ENCODE measurements at places on chromosomes 2 and 18.

- DNase-seq = no peak
Observed at GRCh38 chr2:17719562-17720371, 33.8 kb downstream of the SMC6 start.

DNA sequence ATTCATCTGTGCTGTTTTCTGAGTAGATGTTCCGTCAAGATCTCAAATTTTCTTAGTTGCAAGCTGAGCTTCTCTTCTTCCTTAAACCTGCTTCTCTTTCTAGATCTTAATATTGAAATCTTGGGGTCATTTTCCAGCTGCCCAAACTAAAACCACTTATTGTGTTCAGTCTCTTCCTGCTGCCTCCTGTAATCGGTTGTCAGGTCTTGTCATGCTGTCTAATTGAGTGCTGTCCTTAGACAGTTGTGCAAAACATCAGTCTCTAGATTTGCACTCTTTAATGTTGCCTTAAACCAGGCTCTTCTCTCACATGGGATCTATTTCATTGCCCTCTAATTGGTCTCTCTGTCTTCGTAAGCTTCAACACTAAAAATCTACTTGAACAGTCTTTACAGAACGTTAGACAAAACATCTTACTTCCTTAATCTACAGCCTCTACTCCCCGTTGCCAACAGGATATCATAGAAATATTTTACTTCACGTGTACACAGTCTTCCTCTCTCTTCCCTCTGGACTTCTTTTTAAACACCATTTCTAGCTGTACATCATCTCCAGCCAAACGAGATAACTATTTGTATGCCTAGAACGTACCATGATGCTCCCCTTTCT is 34.9 kb downstream of the GPD2 start:
- no peak for DNase-seq

GRCh38 chr2:15069149-15069548 is 436.6 kb downstream of the LRATD1 start:
- DNase-seq = no peak

GRCh38 chr2:212956665-212957607 is 194.5 kb downstream of the IKZF2 start:
- DNase-seq = no peak

DNA sequence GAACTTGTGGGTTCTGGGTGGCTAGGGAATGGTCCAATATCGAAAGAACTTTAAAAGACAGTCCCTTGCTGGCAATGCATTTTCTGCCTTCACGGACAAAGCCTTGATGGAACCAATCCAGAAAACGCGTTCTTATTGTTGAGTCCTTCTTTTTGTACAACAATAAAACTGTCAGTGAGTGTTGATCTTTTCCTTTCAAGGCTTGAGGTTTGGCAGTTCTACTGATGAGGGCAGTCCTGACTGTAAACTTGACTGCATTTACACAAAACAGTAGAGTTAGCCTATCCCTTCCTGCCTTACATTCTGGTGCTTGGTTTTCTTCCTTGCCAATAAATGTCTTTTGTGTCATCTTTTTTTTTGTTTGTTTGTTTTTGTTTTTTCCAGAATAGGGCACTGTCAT is 2.5 kb upstream of the UGT1A7 start:
- no peak for DNase-seq

DNA sequence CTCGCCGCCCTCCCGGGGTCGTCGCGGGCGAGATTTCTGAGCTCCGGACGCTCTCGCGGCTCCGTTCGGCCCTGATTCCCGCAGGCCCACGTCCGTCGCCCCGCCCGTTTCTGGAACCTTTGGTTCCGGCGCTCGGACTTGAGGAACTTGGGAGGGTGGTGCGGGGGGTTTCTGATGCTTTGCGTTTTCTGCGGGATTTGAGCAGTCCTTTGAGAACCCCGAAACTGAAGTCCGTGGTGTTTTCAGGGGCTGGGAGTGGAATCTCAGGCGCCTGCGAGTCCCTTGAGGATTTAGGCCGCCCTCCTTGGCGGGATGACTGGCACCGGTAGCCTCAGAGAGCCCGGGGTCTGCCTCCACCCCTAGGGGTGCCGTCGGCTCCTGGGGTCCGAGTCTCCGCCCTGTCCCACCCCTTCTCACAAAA is 336 bp downstream of the THNSL2 start:
- no peak for DNase-seq

DNA sequence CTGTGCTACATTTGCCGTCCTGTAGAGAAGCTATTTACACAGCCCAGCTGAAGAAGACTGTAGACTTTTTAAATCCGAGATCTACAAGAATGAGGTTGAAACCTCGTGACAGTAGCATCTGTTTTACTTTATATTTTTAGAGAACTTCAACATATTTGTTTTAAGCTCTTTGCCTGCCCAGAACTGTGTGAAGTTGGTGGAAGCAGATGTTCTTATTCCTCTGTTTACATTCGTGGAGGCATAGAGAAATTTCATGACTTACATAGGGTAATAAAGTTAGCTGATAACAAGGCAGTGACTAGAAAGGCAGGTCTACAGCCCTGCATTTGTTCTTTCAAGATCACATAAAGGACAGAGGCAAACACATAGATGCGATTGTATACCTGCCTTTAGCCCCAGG is 47.0 kb upstream of the MAP3K20 start:
- DNase-seq = no peak

DNA sequence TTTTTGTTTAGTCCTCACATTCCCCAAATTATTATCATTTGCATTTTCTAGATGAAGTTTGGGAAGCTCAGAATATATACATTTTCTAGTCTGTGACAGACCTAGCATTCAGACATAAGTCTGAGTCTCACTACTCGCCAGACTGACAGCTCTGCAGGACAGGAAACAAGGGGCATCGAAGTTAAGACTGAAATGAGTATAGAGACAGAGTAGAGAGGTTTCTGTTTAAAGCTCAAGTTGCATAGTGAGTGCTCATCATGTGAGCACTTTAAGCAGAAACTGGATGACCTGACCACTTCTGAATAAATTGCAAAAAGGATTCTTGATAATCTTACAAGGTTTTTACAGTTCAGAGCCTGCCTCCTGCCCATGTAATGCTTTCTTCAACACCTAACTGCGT is 1.1 kb downstream of the HADHB start:
- no peak for DNase-seq

DNA sequence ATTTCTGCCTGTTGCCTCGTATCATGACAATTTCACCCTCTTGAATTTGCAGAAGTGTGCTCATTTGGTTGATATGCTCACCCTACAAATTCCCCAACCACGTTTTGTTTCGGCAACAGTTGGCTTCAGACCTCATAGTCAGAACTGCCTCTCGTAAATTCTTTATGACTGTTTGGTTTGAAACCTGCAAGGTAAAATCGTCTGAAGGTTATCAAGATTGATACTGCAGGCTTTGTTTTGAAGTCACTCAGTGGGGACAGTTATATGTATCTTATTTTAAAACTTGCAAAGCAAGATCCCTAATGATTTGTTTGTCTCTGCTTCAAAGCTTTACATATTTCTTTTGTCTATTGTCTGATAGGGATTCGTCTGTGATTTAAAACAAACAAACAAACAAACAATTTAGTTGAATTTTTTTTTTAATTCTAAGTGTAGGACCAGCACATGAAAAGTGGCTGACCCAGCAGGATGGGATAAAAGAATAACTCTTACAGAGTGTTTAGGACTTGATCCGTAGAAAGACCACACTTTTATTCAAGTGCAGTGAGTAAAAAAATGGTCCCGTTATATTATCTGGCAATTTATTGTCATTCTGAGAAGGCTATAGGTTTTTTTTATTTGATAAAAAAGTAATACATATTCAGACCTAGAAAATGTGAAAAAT is 45.7 kb upstream of the MYCN start:
- DNase-seq = no peak

- no peak for DNase-seq
Observed at GRCh38 chr2:237995036-237995435, 28.2 kb downstream of the UBE2F start.

- DNase-seq = no peak
Observed at GRCh38 chr2:69936906-69937305, 22.0 kb downstream of the MXD1 start.

DNA sequence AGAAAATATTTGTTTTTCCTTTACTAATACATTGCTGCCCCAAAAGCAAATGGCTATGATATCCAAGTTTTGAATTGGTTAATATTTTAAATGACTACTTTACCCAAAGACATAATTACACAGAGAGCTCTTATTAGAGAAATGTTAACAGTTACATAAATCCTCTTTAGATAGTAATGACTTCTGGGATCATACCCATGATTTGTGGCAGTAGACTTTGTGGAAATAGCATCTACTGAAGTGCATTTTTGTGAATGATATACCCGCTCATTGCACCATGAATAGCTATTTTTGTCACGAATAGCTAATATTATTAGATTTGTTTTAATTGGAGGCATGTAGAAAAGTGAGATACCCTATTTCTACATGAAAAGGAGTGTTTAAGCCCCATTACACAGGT is 15.8 kb downstream of the NYAP2 start:
- DNase-seq = no peak

DNA sequence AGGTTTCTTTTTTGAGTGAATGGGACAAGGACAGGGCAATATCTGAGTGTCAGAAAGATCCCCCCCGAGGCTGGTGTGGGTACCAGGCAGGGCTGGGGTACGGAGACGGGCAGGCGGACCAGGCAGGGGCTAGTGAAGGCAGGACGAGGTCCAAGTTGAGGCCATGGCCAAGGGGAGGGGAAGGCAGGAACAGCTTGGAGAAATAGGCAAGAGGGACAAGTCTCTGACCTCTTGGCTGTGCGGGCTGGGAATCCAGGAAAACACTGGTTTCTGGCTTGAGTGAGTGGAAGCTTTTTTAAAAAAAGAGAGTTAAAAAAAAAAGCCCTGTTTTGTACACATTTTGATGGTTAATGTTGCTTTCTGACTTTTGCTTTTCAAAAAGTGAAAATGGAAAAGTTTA is 30.3 kb downstream of the ASAP2 start:
- DNase-seq = no peak

DNA sequence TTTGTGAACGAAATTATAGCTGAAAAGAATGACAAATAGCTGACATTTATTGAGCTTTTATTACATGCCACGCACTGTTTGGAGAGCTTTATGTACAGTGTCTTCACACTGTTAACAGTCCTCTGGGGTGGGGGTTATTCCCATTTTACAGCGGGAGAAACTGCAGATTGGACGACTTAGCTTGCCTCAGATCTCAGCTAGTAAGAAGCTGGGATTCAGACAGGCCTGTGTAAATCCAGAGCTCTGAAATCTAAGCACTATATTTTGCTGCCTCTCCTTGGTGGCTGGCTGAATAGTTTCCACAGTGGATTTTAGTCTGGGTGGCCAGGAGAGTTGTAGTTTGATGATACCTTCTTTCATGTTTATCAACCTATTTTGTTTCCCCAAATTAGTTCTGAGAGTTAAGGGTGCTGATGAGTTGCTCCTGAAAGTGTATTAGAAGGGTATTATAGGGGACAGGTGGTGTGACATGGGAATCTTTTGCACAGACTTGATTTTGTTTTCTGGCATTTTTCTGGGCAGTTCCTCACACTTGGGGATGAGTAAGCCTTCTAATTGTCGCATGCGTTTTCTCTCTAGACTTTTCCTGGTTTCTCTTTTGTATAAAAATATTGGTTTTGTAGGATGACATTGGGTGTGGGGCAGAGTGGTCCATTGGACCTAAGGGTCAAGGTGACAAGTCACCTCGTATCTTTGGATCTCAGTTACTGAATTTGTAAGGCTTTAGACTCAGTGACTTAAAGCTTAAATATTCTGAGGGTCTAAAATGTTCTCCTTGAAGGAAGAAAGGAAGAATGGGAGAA is 1.5 kb downstream of the ACSL3 start:
- no peak for DNase-seq

DNA sequence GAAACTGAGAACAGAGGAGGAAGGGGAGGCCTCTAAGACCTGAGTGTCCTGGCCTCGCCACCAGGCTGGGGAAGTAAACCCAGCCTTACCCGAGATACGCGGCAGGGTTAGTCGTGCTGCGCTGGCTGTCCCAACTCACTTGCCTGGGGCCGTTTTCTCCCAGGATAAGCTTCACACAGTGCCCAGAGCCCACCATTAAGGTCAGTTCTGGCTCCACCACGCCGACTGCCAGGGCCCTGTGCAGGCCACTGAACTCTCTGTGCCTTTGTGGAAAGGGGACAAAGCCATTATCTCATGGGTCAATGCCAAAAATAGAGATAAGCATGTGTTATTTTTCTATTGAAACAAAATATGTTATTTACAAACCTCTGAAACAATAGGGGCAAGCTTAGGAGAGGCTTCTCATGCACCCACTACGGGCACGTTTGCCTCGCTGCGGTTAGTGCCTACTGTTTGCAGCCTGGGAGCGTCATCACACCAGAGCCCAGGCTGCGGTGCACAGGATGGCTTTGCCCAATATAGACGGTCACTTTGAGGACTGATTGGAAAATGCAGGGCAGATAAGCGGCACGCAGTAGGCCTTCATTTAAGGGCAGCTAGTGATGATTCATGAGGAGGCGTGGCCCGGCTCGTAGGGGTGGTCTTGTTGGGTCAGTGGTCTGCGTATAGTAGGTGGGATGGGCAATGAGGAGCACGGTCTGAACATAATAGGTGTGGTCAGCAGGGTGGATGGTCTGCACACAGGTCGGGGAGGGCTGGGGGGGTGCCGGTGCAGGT is 242.1 kb downstream of the GLI2 start:
- no peak for DNase-seq

- no peak for DNase-seq
Observed at GRCh38 chr2:14998546-14998945, 366.0 kb downstream of the LRATD1 start.

- no peak for DNase-seq
Observed at GRCh38 chr2:228067309-228067708, 114.2 kb downstream of the SPHKAP start.

DNA sequence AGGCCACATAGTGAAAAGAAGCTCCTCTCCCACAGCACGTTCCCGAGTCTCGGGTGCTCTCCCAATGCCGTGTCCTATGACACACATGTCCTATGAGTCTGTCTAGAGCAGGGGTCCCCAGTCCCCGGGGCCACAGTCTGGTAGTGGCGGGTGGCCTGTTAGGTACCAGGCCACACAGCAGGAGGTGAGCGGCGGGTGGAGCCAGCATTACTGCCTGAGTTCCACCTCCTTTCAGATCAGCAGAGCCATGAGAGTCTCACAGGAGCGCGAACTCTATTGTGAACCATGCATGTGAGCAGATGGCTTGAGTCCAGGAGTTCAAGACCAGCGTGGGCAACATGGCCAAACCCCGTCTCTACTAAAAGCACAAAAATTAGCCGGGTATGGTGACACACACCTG is 112.6 kb downstream of the ZBTB7C start:
- DNase-seq = no peak

DNA sequence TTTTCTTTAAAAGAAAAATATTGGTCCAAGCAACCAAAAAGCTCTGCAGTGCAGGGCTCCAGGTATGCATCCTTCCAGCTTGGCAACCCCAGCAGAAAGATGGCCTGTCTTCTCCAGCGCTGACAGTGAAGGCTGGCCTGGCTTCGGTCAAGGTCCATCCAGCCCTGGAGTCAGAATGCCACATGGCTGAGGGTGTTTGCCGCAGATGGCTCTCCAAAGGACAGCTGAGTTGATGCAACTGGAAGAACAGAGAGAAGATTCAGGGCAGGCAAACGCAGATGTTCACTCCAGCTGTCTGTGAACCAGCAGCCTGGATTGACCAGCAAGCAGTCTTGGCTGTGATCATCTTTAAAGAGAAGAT is 51.4 kb downstream of the MARCO start:
- no peak for DNase-seq
